Activated B cell treated with CpG ODN at 0.5 μM for 24 hours (primary cell): ENCODE measurements at places on chromosomes 12 and 14. TPM values are rescaled to one million over a fixed set of nuclear protein-coding genes. Genes with fewer than 3 reads are reported as not detected.

LHX5 gene
- total RNA-seq: not detected in 2 replicates

WNT1 gene
- total RNA-seq: not detected in 2 replicates

DNA sequence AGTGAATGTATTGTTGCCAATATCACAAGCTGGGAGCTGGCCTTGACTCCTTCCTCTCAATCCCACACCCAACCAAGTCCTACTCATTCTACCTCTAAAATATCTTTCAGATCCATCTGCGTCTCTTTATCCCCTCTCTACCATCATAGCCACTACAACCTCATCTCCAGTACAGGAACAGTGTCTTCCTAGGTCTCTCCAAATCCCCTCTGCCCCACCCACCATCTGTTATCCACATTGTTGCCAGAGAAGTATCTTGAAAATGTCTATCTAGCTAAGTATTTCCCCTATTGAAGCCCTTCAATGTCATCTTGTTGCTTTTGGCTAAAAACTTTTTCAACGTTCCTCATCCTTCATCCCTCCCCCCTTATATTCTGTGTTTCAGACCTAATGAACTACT is 244.7 kb downstream of the C12orf75 start:
- no peaks in the 10 kb centered on the region for H3K36me3 ChIP-seq
- no peak overlapping the region for H3K27ac ChIP-seq
- H3K27me3 ChIP-seq: no peaks in the 10 kb centered on the region
- no peaks in the 10 kb centered on the region for H3K4me1 ChIP-seq
- no peak overlapping the region for H3K4me3 ChIP-seq

DNA sequence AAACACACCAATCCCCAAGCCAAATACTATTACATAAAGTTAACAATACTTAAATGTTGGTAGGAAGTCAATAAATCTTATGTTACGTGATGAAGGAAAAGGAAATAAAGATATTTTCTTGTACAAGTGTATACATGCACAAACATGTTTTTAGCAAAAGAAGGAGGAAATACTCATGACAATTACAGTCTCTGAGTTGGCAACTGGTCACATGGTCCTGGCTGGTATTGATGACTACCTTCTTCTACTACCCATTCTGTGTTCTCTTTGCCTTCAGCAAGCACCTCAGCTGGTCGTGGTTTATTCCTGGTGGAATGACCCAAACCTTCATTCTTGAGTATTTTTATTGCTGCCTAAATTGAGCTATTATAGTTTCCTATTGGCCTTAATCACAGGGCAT is 84.8 kb downstream of the PLBD1 start:
- DNase-seq: no peak
- H3K4me1 ChIP-seq: no peaks in the 10 kb centered on the region
- H3K27ac ChIP-seq: no peak overlapping the region
- peaks cover 92% of the 10 kb centered on the region for H3K36me3 ChIP-seq

DNA sequence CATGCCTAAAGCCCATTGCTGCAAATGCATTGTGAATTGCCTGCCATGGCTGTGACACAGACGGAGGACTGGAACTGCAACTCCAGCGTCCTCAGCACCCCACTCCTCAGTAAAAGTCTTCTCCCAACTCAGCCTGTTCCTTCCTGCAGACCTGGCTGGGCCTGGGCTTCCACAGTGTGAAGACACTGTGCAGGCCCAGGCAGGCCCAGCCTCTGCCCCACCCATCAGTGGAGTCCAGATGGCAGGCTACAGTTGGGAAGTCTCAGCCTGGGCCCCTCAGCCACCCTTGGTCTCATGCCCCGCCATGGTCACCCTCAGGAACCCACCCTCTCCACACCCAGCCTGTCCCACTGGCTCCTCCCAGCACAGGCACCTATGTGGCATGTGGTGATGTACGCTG is 22.0 kb downstream of the VSX2 start:
- peaks cover 12% of the 10 kb centered on the region for H3K4me1 ChIP-seq
- H3K27ac ChIP-seq: no peak overlapping the region
- no peak for DNase-seq
- peaks cover 6% of the 10 kb centered on the region for H3K27me3 ChIP-seq
- H3K4me3 ChIP-seq: no peak overlapping the region
